ENCODE measurements at places on chromosomes 12 and 14.

- DNase-seq: no peak
These were observed 84.1 kb upstream of the PLEKHA5 start for GRCh38 chr12:19045426-19045825.

- DNase-seq: peak; percentile 13
These were observed 1.3 kb downstream of the ARID4A start for GRCh38 chr14:58299401-58300330.

GRCh38 chr12:66763467-66763866, 84.6 kb upstream of the GRIP1 start:
- DNase-seq: no peak

DNA sequence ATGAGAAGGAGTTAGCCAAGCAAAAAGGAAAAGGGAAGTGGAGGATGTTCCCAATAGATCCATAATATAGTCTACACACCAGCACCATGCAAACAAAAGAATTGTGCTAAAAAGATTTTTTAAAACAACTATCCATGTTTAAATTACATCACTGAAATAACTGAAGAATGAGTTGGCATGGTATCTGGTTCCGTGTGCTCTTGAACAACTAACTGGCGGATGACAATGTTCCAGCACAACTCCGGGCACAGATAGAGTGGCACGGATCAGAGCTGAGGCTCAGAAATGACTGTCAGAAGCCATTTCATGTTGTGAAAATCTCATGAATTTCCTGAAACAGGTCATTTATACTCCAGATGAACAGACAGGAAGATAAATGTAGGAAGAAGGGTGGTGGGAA, 153.1 kb downstream of the HMGA2 start:
- no peak for DNase-seq

GRCh38 chr14:36317650-36318049, 2.8 kb downstream of the MBIP start:
- DNase-seq: peak; percentile 57

DNA sequence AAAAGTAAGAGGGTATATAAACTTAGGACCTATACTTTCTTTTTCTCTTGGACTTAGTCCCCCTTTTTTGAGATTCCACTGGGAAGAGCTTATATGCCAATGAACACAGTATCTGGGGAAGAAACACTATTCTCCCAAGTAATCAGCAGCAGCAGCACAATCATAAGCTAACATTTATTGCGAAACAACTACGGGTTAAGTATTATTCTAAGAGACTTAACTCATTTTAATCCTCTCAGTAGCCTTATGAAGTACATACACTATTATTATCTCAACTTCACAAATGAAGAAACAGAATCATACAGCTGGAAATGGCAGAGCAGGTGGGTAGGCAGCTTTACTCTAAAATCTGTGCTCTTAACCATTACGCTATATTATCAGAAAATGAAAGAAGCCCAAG, 27.9 kb downstream of the BAZ2A start:
- no peak for DNase-seq

DNA sequence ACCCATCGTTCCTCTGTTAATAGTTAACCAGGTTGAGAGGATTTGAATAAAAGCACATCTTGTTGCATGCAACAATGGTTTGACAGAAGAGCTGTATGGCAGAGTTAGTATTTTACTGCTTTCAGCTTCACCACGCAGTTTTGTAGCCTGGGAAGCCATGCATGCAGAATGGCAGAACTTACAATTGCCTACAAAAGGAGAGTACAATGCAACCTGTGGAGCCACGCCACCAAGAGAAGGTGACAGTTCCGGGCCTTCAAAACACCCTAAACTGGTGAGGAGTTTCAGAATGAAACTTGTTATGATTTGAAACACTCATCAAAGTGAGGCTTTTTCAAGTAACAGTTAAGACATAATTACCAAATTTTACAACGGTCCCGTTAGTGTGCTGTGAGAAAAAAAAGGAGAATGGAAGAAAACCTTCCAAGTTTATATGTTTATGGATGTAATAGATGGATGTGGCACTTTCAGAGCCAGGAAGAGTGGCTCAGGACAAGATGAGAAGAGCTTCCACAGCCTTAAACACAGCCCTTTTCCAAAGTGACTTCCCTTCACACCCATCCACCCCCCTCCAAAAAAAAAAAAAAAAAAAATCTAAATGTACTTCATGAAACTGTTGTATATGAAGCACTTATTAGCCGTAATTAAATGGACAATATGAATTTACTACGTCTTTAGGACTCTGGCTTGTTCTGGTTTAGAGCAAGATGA, 158.7 kb downstream of the EGLN3 start:
- no peak for DNase-seq

- DNase-seq: no peak
These were observed 25.9 kb downstream of the DUSP6 start for GRCh38 chr12:89326239-89327040.

- DNase-seq: no peak
These were observed 9.1 kb downstream of the RTL1 start for GRCh38 chr14:100894416-100894815.

DNA sequence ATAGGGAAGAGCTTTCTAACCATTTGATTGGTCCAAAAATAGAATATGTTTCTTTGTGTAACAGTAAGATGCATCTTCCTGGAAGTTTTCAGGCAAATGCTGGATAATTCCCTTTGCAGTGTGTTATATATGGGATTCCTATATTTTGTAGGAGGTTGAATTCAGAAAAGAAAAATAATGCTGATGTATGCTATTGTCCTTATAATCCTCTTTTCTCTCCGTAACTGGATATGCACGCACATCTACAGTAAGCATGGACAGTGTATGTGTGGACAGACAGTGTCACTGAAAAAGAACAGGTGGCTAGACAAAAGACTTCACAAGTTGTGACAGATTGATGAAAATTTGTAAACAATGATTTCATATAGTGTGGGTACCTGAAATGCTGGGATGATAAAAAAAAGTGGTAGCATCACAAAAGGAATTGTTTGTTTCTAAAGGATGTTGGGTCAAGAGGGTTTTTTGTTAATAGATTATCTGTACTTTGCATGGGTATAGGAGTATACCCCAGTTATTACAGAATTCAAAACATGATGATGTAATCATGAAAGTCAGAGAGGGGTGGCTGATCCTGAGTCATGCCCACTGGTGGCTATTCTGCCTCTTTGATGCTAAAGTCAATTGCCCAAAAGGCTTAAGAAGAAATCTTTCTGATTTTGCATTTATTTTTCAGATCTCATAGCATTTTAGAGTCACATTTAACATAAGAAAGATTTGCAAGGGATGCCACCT, 160.7 kb upstream of the TMTC1 start:
- no peak for DNase-seq

DNA sequence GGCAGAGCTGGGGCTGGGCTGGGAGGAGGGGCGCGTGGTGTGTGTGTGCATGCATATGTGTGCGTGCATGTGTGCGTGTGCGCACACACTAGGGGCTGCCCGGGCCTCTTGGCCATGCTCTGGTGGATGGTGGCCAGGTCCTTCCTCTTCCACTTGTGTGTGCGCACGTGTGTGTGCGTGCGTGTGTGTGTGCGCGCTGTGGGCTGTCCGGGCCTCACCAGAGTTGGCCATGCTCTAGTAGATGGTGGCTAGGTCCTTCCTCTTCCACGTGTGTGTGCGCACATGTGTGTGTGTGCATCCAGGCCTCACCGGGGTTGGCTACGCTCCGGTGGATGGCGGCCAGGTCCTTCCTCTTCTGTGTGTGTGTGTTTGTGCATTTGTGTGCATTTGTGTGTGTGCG, 24.7 kb downstream of the FOXN4 start:
- no peak for DNase-seq

- DNase-seq: no peak
These were observed 99.9 kb downstream of the IPO8 start for GRCh38 chr12:30595742-30596141.

DNA sequence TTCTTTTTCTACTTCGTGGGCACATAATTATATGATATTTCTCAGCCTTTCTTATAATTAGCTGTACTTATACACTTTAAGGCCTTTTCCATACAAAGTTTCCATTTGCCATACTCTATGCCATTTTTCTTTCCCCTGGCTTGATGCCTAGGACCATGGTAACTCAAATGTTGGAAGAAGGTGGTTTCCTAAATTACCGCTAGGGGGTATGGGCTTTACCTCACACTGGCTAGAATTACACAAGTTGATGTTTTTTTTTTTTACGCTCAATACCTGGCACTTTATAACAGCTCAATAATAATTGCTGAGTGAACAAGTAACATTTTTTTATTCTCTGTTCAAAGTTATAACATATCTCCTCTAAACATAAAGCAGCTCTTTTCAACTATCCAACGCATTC, 306.8 kb upstream of the LRFN5 start:
- DNase-seq: no peak

- no peak for DNase-seq
These were observed 6.6 kb downstream of the LHX5 start for GRCh38 chr12:113464852-113465719.

GRCh38 chr12:56031987-56032386, 9.7 kb upstream of the RPS26 start:
- DNase-seq: no peak

GRCh38 chr12:2456813-2457186, 338.0 kb upstream of the FKBP4 start:
- no peak for DNase-seq

- DNase-seq: no peak
These were observed 42.9 kb upstream of the PPM1H start for GRCh38 chr12:62977883-62978282.

DNA sequence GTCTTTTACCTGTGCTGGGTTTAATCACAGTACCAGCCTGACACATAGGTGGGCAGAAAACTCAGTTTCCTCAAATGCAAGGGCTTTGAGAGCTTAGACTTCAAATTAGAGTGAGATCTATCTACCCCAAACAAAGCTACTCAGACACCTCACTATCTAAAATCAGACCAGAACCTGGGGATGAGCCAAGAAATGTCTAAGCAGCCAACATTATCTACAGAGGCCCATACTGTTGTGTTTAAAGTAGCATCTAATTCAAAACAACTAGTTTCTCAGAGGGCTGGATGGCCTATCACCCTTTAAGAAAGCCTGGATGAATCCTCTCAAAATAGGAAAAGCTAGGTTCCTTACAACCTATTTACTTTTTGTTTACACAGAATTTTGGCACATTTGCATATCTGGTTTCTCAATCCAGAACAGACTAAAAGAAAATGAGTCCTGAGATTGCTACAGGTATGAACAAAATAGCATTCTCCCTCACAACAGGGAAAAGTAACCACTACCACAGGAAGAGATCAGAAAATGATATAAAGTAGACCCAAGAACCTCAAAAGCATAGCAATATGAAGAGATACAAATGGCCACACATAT, 142.4 kb downstream of the ZFP36L1 start:
- DNase-seq: no peak

DNA sequence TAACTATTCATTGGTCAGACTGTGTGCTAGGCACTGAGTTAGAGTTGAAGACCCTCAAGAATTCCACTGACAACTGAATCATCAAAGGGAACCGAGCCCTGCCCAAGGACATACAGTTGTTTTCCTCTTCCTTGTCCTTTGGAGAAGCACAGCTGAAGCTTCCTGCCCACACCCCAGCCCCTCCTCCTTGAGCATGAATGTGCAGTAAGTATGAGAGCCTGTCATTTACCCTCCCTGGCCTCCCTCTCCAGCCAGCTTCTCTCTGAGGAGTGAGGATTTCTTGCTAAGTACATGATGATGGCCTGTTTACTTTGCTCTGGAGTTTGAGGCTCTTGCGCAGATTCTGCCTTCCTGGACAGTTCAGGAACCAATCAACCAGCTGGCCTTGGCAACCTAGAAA, 235.2 kb downstream of the CACNA1C start:
- DNase-seq: no peak

DNA sequence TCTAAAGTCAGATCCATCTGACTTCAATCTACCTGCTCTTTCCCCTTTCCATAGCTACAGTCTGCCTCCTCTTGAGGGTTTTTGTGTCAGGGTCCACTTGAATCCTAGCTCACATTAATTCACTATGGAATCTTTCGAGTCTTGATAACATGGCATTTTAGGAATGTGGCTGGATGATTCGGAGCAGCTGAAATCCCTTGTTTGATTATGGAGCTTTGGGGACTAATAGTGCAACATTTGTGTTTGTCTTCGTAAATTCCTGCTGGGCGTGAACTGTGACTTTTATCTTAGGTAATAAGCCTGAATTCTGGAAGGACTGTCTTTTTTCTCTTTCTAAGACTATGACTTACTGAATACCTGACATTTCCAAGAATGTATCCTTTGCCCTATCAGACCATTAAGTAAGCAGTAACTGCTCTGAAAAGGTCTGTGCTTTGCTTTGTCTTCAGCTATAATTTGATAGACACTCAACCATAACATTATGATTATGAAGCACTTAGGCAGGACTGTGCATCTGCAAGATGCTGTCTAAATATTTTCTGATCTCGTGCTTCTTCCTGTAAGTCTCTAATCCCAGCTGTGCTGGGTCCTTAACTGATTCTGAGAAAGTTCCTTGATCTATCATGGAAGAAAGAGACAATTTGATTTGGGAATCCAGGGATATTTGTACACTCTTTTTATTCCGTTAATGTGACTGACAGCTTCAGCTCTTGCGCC, 19.0 kb upstream of the PELI2 start:
- DNase-seq: no peak

GRCh38 chr12:99809909-99810308, 162.4 kb downstream of the GARIN6 start:
- DNase-seq: no peak

DNA sequence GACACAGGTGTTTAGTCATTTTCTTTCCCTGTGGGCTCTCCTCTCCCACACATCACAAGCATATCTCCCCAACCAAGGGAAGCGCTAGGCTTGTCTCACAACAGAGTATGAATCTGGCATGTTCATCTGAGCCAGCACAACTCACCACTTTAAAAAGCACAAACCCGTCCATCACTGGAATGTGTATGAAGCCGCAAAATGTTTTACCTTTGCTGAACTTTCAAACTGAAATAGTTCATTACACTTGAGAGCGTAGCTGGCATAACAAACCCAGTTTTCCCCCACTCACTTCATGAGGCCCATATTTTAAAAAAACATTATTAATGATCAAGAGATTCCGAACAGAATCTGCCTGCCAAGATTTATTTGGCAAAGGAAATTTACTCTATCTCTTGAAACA, 15.8 kb downstream of the NID2 start:
- DNase-seq: no peak

DNA sequence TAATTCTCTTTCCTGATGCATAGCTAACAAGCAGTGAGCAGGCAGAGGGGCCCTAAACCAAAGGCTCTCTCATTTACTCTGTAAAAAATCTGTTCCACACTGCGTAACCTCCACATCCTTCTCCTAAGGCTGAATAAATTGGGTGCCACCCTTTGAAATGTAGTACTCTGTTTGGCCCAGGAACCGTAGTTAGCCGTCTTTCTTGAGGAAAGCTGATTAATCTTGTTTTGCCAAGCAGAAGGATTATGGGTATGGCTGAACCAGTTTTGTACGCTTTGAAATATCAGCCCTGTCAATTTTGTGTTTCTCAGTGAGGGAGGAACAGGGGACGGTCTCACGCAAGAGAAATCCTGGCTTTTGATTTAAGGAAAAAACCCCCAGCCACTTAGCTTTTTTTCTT, 19.7 kb downstream of the EML1 start:
- no peak for DNase-seq

GRCh38 chr12:29771786-29772185, 12.0 kb downstream of the TMTC1 start:
- DNase-seq: no peak

All from HT-29 (cell line).